ENCODE measurements at places on chromosomes 2 and 18. TPM values are rescaled to one million over a fixed set of nuclear protein-coding genes. Genes with fewer than 3 reads are reported as not detected.

VIT gene
- total RNA-seq, result not detected

- H3K27ac ChIP-seq, result no peak overlapping the region
- H3K4me3 ChIP-seq, result no peak overlapping the region
- no peaks in the 10 kb centered on the region for H3K27me3 ChIP-seq
- H3K36me3 ChIP-seq, result no peaks in the 10 kb centered on the region
- H3K4me1 ChIP-seq, result no peaks in the 10 kb centered on the region
These were observed 85.3 kb upstream of the EFEMP1 start for GRCh38 chr2:56008661-56009431.

DNA sequence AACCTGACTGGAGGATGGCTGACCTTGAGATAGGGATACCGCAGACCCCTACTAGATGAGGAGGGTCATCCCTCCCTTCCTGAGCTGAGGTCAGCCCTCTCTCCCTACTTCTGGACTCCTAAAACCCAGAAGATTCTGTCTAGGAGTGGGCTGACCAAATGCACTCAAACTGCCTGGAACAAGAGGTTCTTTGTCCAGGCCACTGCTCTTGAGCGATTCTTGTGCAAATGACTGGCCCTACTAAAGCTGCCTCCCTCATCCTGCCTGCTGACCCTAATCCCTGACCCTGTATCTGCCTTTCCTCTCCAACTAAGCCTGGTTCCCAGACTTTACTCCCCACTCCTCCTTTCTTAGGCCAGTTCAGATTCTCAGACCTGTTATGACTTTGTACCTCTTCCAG is 56.2 kb downstream of the EFR3B start:
- no peak for DNase-seq
- no peak overlapping the region for H3K4me3 ChIP-seq
- H3K4me1 ChIP-seq, result no peaks in the 10 kb centered on the region
- H3K27ac ChIP-seq, result no peak overlapping the region
- H3K36me3 ChIP-seq, result no peaks in the 10 kb centered on the region

USP37 gene
- total RNA-seq, result 38.1 TPM

DNA sequence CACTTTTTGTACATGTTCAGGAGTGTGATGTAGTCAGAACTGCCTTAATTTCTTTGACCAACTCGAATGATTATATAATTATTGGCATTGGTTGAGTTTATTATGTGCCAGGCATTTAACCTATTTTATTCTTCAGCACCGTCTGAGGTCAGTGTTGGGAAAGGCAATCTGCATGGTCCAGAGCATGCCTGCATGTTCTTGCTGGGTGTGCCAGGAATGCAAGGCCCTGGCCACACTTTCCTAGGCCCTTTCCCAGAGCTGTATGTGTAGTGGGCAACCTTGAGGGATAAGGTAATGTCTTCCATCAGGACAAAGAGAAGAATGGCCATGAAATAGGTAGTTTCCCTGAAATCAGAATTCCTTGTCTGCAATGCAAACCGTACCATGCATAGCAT is 9.7 kb upstream of the SNRNP200 start:
- H3K27ac ChIP-seq, result peak overlapping the region; percentile 93
- no peaks in the 10 kb centered on the region for H3K27me3 ChIP-seq
- H3K4me3 ChIP-seq, result peak overlapping the region; percentile 67

DNA sequence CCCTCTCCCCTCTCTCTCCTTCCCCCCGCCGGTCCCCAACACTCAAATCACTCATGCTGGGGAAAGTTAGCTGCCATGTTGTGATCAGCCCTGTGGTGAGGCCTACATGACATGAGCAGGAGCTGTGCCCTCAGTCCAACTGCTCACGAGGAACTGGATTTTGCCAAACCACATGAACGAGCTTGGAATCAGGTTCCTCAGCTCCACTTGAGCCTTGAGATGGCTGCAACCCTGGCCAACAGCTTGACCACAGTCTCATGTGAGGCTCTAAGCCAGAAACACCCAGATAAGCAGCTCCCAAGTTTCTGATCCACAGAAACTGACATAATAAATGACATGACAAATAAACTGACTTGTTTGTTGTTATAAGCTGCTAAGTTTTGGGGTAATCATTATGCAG is 38.4 kb downstream of the ARL4C start:
- no peak overlapping the region for H3K4me3 ChIP-seq
- H3K27me3 ChIP-seq, result no peaks in the 10 kb centered on the region
- H3K4me1 ChIP-seq, result peaks cover 77% of the 10 kb centered on the region
- peaks cover 33% of the 10 kb centered on the region for H3K36me3 ChIP-seq

CLEC4F gene
- total RNA-seq, result not detected

- DNase-seq, result no peak
- H3K27me3 ChIP-seq, result no peaks in the 10 kb centered on the region
- no peak overlapping the region for H3K27ac ChIP-seq
- peaks cover 3% of the 10 kb centered on the region for H3K36me3 ChIP-seq
These were observed 103.8 kb upstream of the ST3GAL5 start for GRCh38 chr2:85992611-85993010.

DNA sequence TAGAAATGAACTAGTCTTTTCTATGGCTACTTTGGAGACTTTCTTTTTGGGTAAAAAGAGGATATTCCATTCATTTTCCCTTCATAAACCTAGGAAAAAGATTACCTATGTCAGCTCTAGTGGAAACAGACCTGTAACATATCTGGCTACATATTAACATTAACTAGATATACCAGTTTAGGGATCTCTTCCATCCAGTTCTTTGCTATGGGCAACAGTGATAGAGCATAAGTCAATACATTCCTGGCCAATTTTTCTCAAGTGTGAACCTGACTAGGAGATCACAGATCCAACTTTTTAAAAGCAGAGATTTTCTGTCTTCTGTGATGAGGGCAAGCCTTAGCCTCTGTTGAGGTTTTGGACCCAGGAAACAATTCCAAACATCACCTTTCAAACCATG is 34.5 kb downstream of the PLEKHM3 start:
- no peak overlapping the region for H3K4me3 ChIP-seq
- H3K36me3 ChIP-seq, result no peaks in the 10 kb centered on the region
- no peak overlapping the region for H3K27ac ChIP-seq
- peaks cover 2% of the 10 kb centered on the region for H3K4me1 ChIP-seq
- DNase-seq, result no peak

ST8SIA5 gene
- total RNA-seq, result not detected

RFX8 gene
- total RNA-seq, result 2.8 TPM

GRCh38 chr2:39728941-39729351 is 50.1 kb downstream of the THUMPD2 start:
- H3K4me1 ChIP-seq, result peaks cover 7% of the 10 kb centered on the region
- H3K36me3 ChIP-seq, result peaks cover 5% of the 10 kb centered on the region
- H3K27ac ChIP-seq, result no peak overlapping the region
- no peaks in the 10 kb centered on the region for H3K27me3 ChIP-seq
- DNase-seq, result peak; percentile 43
- H3K4me3 ChIP-seq, result no peak overlapping the region

DNA sequence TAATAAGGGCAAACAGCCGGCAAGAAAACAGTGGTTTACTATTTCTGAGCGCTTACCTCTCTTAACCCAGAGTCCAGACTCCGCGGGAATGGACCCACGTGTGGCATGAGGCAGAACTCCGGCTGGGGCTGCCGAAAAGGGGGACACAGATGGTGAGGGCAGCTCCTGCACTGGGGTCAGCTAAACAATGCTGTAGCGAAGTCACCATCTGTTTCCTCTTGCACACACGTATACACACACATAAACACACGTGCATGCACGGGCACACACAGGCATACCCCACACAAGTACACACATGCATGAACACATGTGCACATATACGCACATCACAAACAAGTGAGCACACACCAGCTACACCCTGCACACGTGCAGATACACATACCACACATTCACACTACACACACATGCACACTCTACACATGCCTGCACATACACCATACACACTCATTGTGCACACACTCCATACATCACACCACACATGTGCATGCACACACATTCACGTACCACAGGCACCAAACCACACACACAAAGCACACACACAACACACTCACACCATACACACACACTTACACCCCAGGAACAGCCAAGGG is 105.9 kb upstream of the ID2 start:
- peak overlapping the region; percentile 48 for H3K27ac ChIP-seq
- DNase-seq, result no peak
- peak overlapping the region; percentile 16 for H3K4me3 ChIP-seq

DNA sequence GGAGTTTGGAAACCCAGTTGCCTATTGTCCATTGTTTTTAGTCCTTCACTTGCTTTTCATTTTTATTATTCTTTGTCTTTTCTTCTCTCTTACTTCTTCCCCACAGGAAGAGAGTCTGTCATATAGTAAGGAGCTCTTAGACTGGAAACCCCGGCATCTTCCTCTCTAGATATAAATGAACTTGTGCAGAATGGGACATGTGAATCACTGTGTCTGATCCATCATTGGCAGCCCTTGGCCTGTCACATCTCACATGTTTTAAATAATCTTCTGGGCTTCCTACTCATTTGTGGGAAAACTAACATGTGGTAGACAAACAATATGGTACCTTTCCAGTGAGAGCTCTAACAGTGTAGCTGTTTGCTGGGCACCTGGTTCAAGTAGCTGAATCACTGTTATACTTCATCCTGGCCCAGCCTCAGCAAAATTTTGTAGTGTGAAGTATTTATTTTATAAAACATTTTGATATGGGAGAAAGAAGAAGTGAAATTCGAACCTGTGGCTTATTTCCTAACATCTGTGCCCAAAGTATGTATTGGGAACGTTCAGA is 112.8 kb downstream of the PHLPP1 start:
- no peaks in the 10 kb centered on the region for H3K4me1 ChIP-seq
- H3K4me3 ChIP-seq, result no peak overlapping the region
- no peak for DNase-seq
- no peaks in the 10 kb centered on the region for H3K36me3 ChIP-seq
- H3K27ac ChIP-seq, result no peak overlapping the region

MOCOS gene
- 0.47 TPM for total RNA-seq

- no peak overlapping the region for H3K27ac ChIP-seq
- H3K36me3 ChIP-seq, result peaks cover 81% of the 10 kb centered on the region
- no peak overlapping the region for H3K4me3 ChIP-seq
- H3K27me3 ChIP-seq, result no peaks in the 10 kb centered on the region
These were observed 100.7 kb upstream of the CCDC195 start for GRCh38 chr2:224816816-224817215.

POTEI gene
- total RNA-seq, result not detected

DNA sequence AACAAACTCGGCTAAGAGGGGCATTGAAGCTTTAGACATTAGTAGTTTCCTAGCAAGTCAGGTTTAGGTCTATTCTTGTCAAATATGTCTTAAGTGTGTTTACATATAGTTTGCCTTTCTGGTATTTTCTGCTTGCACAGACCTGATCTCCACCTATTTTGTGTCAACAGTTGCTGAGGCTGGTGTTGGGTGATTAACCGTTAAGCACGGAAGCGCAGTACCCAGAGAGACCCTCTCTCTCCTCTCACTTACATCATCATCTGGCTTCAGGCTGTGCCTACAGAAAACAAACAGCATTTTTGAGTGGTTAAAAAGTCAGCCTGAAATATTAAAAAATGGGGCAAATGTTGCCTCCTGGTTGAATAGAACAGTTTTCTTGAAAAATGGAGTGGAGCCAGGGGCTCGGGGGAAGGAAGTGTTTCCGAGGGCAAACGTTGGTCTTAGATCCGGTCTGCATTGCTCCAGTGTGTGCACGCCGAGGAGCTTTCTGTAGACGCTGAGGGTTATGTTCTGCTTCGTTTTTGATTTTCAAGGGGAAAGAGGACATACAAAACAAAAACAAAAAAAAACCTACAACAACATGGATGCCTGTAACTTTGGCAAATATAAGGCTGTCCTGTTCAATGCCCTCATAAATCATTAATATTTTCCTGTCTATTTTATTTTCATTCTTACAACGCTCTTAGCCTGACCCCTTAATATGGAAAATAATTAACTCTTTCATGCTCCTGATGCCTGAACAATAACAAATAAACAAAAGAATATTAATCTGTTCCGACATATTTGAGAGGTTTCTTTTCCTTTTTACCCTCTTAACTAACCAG is 120.8 kb downstream of the MEIS1 start:
- no peak for DNase-seq
- H3K4me3 ChIP-seq, result no peak overlapping the region

GRCh38 chr2:126748929-126749518 is 93.1 kb downstream of the GYPC start:
- H3K4me1 ChIP-seq, result peaks cover 19% of the 10 kb centered on the region
- peak; percentile 10 for DNase-seq
- H3K27ac ChIP-seq, result no peak overlapping the region
- H3K27me3 ChIP-seq, result peaks cover 3% of the 10 kb centered on the region
- H3K4me3 ChIP-seq, result no peak overlapping the region

GRCh38 chr2:47561906-47562305 is 158.9 kb downstream of the MSH2 start:
- DNase-seq, result no peak
- H3K4me1 ChIP-seq, result no peaks in the 10 kb centered on the region
- peaks cover 9% of the 10 kb centered on the region for H3K27me3 ChIP-seq
- no peaks in the 10 kb centered on the region for H3K36me3 ChIP-seq
- no peak overlapping the region for H3K4me3 ChIP-seq

- H3K4me3 ChIP-seq, result peak overlapping the region; percentile 97
- no peaks in the 10 kb centered on the region for H3K27me3 ChIP-seq
- H3K36me3 ChIP-seq, result peaks cover 47% of the 10 kb centered on the region
- DNase-seq, result peak; percentile 54
These were observed 403 bp downstream of the TMEM127 start for GRCh38 chr2:96265349-96265839.

EML6 gene
- total RNA-seq, result 1.3 TPM

GRCh38 chr2:55922291-55922907 is 1.2 kb downstream of the EFEMP1 start:
- DNase-seq, result no peak
- H3K36me3 ChIP-seq, result no peaks in the 10 kb centered on the region
- no peak overlapping the region for H3K27ac ChIP-seq
- peaks cover 37% of the 10 kb centered on the region for H3K27me3 ChIP-seq
- H3K4me3 ChIP-seq, result no peak overlapping the region
- H3K4me1 ChIP-seq, result peaks cover 6% of the 10 kb centered on the region

DNA sequence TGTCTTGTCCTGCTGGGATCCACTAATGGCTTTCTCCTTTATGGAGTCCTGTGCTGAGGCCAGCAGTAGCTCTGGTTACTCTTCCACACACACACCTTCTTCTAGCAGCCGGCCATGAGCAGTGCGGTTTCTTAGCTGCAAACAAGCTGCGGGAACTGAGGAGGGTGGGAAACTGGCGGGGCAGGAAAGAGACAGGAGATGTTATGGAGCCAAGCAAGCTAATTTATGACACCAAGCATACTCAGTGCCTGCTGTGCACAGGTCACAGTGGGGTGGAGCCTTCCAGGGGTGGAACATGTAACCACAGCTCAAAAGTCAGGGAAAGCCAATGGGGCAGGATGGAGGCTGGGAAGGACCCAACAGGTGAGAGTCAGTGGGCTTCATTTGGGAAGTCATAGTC is 180.8 kb downstream of the FAM210A start:
- no peak overlapping the region for H3K4me3 ChIP-seq
- H3K27me3 ChIP-seq, result no peaks in the 10 kb centered on the region
- no peak overlapping the region for H3K27ac ChIP-seq
- H3K36me3 ChIP-seq, result peaks cover 32% of the 10 kb centered on the region

Data from activated CD8-positive, alpha-beta T cell treated with anti-CD3 and anti-CD28 coated beads, Interleukin-2, amount 10 ng/mL, durations not matched to agents 7 days and 5 days (primary cell).